ENCODE measurements at places on chromosomes 5 and 9.

GRCh38 chr5:169260896-169261569, 39.9 kb downstream of the SLIT3 start:
- H3K4me3 ChIP-seq, result no peak overlapping the region
- no peak for DNase-seq
- no peak overlapping the region for H3K27ac ChIP-seq
- H3K4me1 ChIP-seq, result no peaks in the 10 kb centered on the region

GRCh38 chr5:151630088-151630487, 39.0 kb upstream of the FAT2 start:
- no peak overlapping the region for H3K4me3 ChIP-seq
- no peak for DNase-seq
- H3K27me3 ChIP-seq, result no peaks in the 10 kb centered on the region

DNA sequence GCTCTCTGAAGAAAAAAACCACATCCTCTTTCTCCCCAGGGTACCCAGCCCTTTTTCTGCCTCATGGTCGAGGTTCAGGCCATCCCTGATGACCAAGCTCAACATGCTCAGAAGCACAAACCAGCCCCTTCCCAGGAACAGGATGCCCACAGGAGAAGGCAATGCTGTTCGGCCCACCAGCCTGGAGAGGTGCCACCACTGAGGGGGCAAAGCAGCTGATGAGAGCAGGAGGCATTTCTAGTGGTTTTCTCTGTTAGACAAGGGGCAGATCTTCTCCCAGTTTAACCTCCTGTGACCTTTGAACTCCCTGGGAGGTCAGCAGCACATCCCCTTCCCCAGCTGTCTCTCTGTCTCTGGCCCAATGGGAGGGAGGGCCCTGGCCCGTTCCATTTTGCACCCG, 73.0 kb downstream of the PAX5 start:
- H3K27me3 ChIP-seq, result no peaks in the 10 kb centered on the region
- no peak for DNase-seq
- H3K4me1 ChIP-seq, result no peaks in the 10 kb centered on the region
- no peak overlapping the region for H3K27ac ChIP-seq

- H3K27ac ChIP-seq, result no peak overlapping the region
- H3K4me3 ChIP-seq, result no peak overlapping the region
- no peak for DNase-seq
- H3K36me3 ChIP-seq, result no peaks in the 10 kb centered on the region
- no peaks in the 10 kb centered on the region for H3K27me3 ChIP-seq
Measured at GRCh38 chr9:117178596-117179375, 236.1 kb downstream of the ASTN2 start.

DNA sequence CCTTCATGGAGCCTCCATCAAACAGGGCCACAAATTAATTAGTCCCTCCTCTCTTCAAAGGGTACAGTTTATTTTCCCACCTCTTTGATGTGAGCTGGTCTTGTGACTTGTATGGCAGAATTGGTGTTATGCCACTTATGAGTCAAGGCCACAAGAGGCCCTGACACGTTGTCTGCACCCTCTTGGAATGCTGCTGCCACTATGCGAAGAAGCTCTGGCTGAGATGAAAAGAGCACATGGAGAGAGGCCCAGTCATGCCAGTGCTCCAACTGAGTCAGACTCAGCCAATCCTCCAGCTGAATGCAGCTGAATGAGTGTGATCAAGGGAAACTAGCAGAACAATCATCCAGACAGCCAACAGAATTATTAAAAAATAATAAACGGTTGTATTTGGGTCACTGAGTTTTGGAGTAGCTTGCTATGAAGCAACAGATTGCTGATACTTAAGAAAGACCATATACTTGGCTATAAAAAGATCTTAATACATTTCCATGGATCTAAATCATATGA, 128.3 kb downstream of the MARCHF11 start:
- H3K4me3 ChIP-seq, result no peak overlapping the region
- DNase-seq, result no peak
- no peak overlapping the region for H3K27ac ChIP-seq
- H3K27me3 ChIP-seq, result no peaks in the 10 kb centered on the region
- H3K36me3 ChIP-seq, result no peaks in the 10 kb centered on the region
